ENCODE measurements at places on chromosomes 4 and X.
A peak's percentile ranks its signal among the peaks of the same experiment; 100 is the strongest.

GRCh38 chr4:158159054-158159717, 13.6 kb downstream of the GASK1B start:
- no peak for DNase-seq

DNA sequence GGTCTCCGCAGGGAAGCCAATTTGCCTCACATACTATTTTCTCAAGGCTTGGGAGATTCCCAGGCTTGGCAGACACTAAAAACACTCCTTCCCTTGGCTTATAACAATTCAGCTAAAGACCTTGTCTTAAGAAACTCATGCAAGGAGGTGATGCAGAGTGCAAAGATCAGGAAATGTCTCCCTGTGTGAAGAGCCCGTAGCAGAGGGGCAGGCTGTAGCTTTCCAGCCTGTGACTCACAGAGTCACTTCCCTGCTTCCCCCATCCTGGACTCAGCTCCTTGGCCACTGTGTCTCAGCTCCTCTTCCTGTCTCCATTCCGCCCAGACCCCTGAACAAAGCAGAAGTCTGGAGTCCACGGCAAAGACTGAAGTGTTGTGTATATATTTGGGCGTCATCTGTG, 56.1 kb downstream of the KDR start:
- no peak for DNase-seq

DNA sequence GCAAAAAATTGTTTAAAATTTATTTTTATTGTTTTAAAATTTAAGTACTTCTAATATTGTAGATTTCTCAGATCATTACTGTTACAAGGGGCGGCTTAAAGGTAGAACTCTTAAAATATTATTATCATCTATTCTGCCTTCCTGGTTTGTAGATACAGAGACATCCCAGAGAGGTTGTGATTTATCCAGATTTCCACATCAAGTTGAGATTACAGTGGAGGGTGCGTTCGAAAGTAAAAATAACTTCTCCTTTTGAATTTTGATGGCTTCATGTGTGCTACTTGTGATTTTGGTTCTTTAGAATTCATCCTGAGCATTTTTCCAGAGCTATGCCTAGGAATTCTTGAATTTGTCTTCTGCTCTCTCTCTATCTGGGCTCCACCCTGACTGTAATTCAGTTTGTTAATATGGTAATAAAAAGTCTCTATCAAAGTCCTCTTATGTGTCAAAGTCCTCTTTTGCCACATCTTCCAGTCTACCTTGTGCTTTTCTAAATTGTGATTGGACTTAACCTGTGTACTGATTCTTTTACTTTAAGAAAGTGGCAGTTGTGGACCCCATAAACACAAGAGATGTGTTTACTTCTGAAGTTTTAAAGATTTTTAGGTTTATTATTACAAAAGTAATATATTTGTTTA, 37.2 kb downstream of the CLCN3 start:
- no peak for DNase-seq

- DNase-seq, result no peak
These were observed 21.5 kb upstream of the GATB start for GRCh38 chr4:151782296-151782695.

GRCh38 chr4:65287071-65287470, 383.2 kb downstream of the EPHA5 start:
- no peak for DNase-seq

- no peak for DNase-seq
These were observed 20.4 kb upstream of the ADD1 start for GRCh38 chr4:2823301-2823670.

GRCh38 chr4:22942920-22943559, 250.3 kb downstream of the GBA3 start:
- DNase-seq, result no peak

DNA sequence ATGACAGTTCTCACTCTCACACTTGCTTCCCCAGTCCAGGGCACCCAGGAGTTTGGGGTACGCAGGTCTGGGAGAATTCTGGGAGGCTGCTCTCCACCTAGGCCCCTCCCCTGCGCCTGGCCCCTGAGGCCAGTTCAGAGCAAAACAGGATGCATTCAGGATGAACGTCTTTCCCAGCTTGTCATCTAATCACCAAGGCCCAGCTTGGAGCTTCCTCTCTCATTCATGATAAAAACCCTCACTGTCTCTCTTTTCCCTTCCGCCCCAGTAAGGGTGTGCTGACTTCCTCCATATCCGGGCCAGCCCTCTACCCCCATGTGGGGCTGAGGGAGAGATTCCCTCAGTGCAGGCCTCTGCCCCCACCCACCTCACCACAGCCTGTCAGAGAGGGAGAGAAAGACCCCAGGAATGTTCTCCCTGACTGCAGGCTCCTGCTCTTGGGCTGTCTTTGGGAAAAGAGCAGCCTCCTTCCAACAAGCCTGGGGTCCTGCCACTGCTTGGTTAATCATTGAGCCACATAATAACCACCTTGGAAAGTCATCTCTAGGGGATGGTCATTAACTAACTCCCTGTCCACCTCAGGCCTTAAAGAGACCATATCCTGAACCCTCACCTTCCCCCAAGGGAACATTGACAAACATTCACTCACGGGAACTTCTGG, 50.1 kb downstream of the STARD8 start:
- no peak for DNase-seq

- DNase-seq, result no peak
These were observed 44.6 kb upstream of the SORCS2 start for GRCh38 chr4:7147661-7148310.

DNA sequence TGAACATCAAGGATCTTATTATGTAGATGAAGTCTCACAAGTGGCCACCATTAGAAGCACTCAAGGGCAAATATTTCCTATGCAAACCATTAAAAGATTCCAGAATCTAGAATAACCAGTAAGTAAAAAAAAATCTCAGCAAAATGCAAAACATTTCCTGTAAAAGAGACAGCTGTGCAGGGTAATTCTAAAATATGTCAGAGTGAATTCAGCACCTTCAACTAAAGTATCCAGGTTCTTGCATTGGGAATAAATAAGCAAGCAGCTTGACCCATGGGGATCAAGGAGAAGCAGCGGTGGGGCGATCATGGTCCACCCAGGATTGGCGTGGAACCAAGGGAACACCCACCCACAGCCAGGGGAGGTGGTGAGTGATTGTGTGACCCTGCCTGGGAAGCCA, 2188.9 kb downstream of the PCDH7 start:
- DNase-seq, result no peak

DNA sequence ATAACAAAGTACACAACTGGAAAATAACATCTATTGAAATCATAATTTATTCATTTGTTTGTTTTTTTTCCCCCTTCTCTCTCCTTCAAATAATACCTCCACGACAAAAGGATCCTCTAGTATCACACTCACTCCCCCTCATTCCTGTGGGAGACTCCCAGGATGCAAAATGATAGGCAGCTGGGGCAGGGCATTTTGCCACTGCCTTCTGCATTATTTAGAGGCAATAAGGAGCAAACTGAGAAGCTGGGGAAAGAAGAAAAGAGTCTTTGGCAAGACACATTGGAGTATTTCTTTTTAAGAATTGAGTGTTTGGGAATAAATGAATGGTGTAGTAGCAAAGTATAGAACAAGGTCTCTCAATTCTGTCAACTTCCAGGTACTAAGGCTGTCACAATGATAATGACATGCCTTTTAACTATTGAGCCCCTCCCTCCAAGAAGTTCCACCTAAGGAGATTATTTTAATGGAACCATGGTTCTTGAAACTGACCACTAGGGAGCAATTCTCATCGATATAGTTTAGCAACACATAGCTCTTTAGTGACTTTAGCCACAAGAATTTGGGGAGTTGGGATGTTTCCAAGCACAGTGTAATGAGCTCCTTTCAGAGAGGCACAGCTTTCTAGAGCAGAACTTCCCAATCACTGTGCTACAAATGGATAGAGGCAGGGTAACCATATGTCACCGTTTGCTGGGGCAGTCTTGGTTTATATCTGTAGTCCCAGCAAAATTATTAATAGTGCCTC, 303.3 kb downstream of the FRMPD4 start:
- DNase-seq, result peak; percentile 7

DNA sequence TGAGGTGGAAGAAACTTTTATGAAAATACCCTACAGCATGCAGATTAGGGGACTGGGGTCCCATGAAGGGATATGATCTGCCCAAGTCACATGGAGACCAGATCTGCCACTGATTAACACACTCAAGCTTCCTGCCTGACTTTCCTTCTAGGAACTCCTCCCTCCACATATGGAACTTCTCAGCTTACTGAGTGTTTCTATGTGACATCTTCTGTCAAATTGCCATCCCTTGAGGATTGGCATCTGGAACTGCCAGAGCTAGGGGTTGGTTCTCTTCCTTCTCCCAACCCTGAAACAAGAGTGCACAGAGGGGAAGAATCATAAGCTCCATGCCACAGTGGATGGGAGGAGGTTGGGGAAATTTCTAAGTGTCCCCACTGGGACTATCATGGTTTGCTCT, 150.6 kb upstream of the MBNL3 start:
- peak; percentile 17 for DNase-seq

DNA sequence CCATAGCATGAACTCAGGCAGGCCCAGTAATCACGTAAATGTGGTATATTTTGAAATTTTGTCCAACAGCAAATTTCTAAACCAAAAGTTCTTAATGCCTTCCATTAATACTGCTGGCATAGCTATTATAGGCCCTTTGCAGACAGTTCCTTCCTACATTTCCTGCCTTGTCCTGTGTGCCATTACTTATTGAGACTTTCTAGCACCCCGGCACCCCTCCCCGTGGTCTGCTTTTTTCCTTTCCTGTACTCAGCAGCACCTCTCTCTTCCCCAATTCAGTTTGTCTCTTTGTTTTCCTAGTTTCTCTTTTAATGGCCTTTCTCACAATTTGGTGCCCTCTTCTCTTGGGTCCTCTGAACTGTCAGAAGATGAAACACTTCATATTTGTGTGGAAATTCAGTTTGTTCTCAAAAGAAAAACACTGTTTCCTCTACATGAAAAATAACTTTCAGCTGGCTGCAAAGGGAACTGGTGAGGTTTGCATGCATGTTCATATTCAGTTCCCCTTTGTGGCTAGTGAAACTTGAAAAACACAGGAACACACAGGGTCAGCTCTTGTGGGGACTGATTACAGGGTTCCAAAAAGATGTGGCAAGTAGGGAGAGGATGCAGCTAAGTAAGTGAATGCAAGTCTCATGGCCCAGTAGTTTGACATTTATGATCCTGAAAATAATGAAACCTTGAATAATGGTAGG, 17.1 kb downstream of the GPR34 start:
- no peak for DNase-seq

- no peak for DNase-seq
These were observed 700.5 kb upstream of the AGA start for GRCh38 chr4:178142724-178143123.

DNA sequence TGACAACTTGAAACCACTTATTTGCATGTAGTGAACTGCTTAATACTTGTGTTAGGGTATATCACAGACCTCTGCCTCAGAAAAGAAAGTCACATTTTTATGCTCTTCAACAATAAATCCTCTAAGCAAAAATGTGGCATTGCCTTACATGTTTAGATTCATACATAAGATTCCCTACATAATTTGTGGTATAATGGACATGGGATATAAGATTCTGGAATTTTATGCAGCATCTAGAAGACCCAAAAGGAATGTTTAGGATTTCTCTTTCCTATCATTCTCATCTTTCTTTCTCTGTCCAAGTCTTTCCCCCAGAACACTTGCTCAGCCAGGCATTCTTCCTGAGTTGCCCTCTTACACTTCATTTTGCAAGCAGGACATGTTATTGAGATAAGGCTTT, 37.7 kb upstream of the TET2 start:
- no peak for DNase-seq

DNA sequence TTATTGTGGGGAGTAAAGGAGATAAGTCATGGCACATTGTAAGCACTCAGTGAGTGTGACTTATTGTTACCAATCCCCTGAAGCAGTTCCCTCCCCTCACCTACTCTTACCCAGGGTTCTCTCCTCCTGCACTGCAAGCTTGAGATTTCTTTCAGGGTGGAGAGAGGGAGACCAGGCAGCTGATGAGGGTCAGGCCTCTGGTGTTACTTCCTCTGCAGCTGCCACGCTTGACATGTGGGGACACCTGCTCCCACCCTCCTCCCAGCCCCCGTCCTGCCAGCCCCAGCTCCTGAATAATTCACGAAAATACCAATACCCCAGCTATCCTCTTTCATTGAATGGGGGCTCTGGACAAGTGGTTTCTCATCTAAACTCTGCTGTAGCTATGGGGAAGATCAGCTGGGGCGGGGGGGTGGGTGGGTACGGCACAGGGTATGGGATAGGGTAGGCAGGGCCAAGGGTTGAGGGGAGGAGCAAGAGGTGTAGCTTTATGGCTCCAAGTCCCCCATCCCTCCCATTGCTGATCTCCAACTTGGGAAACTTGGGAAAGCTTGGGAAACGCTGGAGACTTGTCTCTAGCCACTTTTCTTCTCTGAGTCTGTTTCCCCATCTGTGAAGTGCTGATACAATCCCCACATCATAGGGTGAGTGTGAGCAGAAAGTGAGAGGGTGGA, 148.5 kb upstream of the PJA1 start:
- no peak for DNase-seq

DNA sequence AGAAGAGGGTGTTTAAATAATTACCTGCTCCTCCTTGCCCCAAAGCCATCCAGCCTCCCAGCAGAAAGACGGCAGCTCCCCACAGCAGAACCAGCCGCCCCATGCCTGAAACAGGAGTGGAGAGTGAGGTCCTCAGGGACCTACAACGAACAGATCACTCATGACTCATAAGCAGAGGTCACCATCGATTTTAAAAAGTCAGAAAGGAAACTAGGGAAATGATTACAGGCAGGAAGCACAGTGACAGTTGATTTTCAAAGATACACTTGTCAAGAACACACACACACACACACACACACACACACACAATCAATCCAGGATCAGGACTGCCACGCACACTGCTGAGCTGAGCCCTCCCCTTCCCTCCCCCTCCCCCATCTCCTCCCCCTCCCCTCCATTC, at the start of gene CRLF2:
TSS of gene CRLF2 (minus strand) at position 118 of the 400 bp plus-strand sequence. CDS start at position 103, 15 bp downstream.
- DNase-seq, result no peak

DNA sequence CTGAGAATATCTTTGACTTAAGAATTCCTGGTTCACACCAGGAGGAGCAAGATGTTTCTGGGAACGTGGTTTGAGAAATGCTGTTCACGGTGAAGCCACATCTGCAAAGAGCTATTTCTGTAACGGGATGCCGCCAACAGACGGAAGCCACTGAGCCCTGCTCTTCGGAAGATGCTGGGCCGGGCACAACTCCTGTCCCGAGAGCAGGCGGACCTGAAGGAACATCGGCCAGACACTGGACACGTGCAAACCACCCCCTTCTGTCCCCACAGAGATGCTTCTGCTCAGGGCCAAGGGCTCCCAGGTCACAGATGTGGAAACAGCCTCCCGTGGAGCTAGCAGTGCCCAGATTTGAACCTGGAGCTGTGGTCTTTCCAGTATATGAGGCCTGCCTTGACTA, 24.3 kb downstream of the HMX1 start:
- no peak for DNase-seq

GRCh38 chr4:40305328-40306170, 29.6 kb upstream of the CHRNA9 start:
- no peak for DNase-seq

DNA sequence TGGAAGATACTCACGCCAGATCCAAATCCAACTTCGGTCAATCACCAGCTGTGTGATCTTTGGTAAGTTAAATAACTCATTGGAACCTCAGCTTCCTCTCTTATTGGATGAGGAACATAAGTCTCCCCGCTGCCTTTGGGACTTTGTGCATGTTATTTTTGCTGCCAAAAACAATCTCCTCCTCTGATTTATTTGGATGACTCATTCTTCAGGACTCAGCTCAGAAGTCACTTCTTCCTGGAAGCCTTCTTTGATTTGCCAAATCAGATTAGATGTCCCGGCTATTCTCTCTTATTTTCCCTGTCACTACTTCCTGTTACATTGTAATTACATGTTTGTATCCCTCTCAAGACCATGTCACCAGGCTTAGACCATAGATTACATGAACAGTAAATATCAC, 138.0 kb upstream of the BOD1L1 start:
- DNase-seq, result no peak
